ENCODE measurements at places on chromosomes 7 and 10. TPM values are rescaled to one million over a fixed set of nuclear protein-coding genes. Genes with fewer than 3 reads are reported as not detected.

PEX1 gene
- 18.5 TPM for total RNA-seq

PRSS2 gene
- total RNA-seq = not detected

C10orf53 gene
- under 0.01 TPM for total RNA-seq

EDRF1 gene
- total RNA-seq = 26.7 TPM

ZNF488 gene
- total RNA-seq = under 0.01 TPM

VWDE gene
- total RNA-seq = 0.33 TPM

CPA4 gene
- 8.2 TPM for total RNA-seq

EVX1 gene
- not detected for total RNA-seq

NAT16 gene
- total RNA-seq = under 0.01 TPM

WASL gene
- total RNA-seq = 13.0 TPM

UTF1 gene
- not detected for total RNA-seq

AKR1B1 gene
- total RNA-seq = 44.9 TPM

STK31 gene
- total RNA-seq = not detected

AKR1B15 gene
- total RNA-seq = not detected

TET1 gene
- total RNA-seq = 2.0 TPM

LRIT1 gene
- total RNA-seq = not detected

SLC26A5 gene
- not detected for total RNA-seq

EBLN1 gene
- total RNA-seq = not detected

SPDYE16 gene
- 0.12 TPM for total RNA-seq

RNF133 gene
- 1.1 TPM for total RNA-seq

ECHDC3 gene
- 12.0 TPM for total RNA-seq

PROSER2 gene
- total RNA-seq = 0.44 TPM

VWA2 gene
- total RNA-seq = not detected

PLXDC2 gene
- total RNA-seq = 6.9 TPM

FAM25G gene
- total RNA-seq = not detected

LRGUK gene
- 0.12 TPM for total RNA-seq

OR2A42 gene
- total RNA-seq = not detected

EGFR gene
- 75.5 TPM for total RNA-seq

TMEM225B gene
- 0.55 TPM for total RNA-seq

HKDC1 gene
- total RNA-seq = 10.6 TPM

MEIG1 gene
- not detected for total RNA-seq

ST8SIA6 gene
- not detected for total RNA-seq

HOGA1 gene
- 0.50 TPM for total RNA-seq

AKR1C4 gene
- total RNA-seq = not detected
